ENCODE measurements at places on chromosomes 12 and 14.

- DNase-seq = no peak
Observed at GRCh38 chr14:32637582-32637981, 301.1 kb upstream of the NPAS3 start.

- DNase-seq = no peak
Observed at GRCh38 chr12:503111-503761, 43.5 kb downstream of the B4GALNT3 start.

DNA sequence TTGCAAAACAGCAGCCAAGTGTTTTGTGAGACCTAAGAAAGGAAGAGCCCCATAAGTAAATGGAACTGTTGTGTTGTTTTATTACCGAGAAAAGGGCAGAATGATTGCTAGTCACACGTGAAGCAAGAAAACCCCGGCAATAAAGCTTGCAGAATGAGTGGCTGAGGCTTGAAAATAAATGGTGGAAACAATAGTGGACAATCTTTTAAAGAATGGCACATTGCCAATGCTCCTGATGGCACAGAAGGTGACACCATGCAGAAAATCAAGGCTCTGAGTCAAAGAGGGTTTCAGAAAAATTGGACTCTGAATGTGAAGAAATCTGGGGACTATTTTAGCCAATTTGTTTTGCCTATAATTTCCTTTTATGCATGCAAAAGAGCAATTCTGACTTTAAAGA lies 4.0 kb upstream of the AQP2 start:
- no peak for DNase-seq

- DNase-seq = peak; percentile 26
Observed at GRCh38 chr12:575948-576614, 87.2 kb downstream of the NINJ2 start.

DNA sequence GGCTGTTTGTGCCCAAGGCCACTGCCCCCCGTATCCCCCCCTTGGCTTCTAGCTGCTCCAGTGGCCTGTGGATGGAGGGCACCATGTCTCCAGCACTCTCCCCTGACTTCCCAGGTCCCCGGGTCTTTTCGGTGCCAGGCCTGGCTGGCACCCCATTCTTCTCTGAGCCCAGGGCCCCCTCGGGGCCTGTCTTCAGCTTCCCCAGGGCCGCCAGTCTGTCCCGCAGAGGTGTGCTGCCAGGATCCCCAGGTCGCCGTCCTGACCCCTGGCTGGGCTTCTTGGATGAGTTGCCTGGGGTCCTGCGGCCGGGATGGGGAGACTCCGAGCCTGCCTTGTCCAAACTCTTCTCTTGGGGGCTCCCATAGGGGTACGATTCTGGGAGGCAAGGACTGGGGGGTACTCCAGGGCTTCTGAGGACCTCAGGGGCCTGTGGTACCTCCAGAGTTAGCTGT lies 32.5 kb downstream of the NCKAP5L start:
- DNase-seq = no peak

- no peak for DNase-seq
Observed at GRCh38 chr14:77265561-77266335, 5.3 kb downstream of the NGB start.

DNA sequence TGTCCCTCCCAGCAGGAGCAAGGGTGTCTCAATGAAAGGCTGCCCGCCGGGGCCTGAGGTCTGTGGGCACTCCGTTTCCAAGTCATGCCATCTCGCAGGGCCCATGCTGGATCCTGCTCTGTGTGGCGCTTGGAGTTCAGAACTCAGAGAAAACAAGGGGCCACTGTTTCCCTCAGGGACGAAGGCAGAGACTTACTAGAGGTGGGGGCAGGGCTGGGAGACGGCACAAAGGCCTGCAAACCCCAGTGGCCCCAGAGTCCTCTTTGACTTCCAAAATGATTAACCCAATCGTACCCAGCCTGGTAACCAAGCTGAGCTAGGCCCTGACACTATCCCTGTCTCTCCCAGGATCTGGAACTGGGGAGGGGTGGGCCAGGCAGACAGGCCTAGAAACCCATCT lies 95.8 kb downstream of the ITPK1 start:
- no peak for DNase-seq

GRCh38 chr12:90940872-90941499 lies 14.0 kb downstream of the CCER1 start:
- peak; percentile 67 for DNase-seq

- peak; percentile 17 for DNase-seq
Observed at GRCh38 chr14:22303589-22304195, 285.3 kb downstream of the DAD1 start.

DNA sequence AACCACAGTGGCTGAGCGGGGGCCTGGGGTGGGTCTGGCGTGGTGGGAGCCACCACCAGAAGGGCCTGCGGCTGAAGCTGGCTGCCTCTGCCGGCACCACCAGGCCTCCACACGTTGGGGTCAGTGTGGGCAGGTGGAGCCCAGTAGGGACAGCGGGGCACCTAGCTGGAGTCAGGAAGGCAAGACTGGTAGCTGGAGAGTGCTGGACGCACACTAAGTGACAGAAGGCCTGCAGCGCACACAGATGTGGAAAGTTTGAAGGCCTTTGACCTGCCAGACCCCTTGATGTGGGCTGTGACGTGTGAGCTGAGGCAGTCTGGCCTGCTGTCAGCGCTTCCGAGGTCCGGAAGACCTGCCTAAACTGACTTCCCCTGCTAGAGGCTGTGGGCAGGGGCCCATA lies 26.3 kb downstream of the RIN3 start:
- DNase-seq = no peak

GRCh38 chr12:115485967-115486366 lies 791.5 kb downstream of the MED13L start:
- no peak for DNase-seq

DNA sequence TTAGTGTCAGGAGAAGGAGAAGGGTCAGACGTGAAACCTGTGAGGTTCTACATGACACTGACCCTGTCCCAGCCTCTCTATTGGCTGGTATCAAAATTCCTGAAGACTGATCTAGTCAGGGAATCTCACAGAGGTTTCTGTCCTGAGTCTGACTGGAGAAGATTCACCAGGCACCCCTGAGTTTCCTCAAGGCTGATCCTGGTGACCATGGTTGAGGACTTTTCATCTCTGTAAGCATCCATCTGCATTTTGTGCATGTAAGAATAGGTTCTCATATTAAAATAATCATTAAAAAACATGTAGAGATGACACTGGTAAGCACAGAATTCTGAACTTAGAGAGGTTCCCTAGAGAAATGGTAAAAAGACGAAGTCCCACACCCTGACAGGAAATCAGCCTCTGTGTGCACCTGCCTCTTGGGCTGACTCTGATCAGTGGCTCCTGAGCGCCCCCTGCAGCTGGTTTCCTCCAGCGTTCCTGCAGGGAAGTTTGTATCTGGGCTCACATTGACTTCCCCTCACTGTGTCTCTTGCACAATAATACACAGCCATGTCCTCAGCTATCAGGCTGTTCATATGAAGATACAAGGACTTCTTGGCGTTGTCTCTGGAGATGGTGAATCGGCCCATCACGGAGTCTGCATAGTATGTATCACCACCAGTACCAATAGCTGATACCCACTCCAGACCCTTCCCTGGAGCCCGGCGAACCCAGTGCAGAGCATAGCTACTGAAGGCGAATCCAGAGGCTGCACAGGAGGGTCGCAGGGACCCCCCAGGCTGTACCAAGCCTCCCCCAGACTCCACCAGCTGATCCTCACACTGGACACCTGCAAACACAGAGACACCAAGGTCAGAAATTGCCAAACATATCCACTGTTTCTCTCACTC lies 991.9 kb downstream of the TMEM121 start:
- no peak for DNase-seq

DNA sequence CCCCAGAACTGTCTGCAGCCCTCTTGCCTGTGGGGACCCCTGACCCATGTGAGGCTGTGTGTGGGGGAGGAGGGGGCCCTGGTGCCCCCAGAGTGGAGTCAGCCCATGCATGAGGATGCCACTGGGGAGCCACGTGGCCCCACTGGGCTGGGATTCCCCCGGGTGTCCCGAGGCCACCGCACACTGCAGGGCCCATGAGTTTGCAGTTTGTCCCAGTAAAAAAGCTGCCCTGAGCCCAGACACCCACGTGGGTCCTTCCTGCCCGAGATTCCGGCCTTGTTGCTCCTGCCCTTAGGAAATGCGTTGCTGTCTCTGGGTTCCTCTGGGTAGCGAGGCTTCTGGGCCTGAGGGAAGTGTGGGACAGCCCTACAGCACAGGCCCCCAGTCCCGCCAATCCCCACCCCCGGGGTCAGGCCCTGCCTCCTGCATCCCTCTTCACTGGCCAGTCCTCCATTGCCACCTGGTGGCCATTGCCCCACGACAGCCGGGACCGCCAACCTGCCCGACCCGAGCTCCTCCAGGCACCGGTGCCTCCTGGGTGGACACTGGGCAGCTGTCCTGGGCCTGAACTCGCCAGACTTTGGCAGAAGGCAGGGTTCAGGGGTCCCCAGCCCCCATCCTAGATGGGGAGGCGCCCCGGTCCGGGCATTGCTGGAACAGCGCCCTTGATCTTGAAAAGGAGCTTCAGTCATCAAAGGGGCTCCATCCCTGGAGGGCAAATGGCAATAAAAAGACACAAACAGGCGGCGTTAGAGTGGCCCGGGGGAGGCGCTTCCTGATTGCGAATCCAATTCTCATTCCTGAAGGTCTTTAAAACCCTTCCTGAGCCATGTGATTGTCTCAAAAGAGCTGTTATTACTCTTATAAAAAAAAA lies 15.6 kb upstream of the C14orf180 start:
- peak; percentile 29 for DNase-seq

- no peak for DNase-seq
Observed at GRCh38 chr12:26130728-26131127, 5.9 kb upstream of the BHLHE41 start.

- DNase-seq = no peak
Observed at GRCh38 chr12:120463712-120464111, 5.8 kb downstream of the SRSF9 start.

DNA sequence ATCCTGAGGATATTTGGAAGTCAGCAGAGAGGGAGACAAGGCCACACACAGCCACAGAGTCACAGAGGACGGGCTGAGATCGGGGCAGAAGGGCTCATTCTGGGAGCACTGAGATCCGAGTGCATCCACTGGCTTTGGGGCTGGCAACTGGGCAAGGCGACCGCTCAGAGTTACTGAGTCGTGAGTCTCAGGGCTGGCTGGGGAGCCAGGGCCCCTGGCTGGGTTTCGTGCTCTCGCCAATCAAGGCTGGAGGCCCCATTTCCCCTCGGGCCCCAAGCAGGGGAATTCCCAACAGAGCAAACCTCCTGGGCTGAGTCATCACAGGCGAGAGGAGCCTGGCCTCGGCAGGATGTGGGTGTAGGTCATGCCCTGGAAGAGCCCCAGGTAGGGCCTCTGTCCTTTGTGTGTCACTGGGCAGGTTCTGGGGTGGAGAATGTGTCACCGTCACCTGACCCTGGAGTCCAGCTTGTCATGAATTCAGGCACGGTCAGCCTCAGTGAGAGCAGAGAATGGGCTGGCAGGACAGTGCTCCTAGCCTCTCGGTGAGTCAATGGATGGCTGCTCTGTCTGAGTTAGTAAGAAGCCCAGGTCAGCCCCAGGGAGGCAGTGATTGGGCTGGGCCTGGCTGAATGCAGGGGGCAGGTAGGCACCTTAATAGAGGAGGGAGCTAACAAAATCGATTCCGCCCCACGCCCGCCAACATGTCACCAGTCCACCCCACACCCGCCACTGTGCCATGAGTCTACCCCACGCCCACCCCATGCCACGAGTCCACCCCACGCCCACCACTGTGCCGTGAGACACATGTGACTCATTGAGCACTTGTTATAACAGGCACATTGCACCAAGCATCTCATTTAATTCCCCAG lies 16.9 kb downstream of the ASB2 start:
- DNase-seq = no peak

DNA sequence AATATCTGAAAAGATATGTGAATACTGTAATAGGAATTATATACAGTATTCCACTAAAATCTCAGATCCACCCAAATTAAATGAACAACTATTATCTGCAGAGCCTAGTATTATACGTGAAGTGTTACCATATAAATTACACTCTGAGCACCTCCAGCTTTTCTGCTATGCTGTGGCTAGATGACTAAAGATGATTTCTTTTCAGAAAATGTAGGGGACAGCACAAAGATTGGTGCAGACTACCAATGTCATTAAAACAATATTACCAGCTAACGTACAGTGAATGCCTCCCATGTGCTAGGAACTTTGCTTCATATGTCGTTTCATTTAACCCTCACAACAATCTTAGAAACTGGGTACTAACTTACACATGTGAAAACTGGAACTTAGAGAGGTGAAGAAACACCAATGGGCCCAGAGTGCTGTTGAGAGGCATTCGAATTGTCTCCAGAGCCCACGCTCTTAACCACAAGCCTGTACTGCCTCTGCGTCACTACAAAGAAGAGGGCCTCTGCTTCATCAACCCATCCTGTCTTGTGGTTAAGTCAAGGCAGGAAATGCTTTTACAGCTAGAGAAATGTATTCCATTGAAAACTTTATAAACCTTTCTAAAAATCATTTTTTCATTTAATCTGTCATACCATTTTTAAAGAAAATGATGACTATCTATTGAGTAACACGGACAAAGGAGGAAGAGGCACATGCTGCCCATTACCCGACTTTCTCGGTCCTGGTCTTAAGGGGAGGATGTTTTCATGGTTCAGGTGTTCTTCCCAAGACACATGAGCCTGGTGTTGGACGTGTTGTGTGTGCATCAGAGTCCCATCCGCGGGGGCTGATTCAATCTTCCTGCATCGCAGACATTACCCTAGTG lies 1.3 kb downstream of the GPR65 start:
- DNase-seq = no peak

- DNase-seq = peak; percentile 44
Observed at GRCh38 chr12:109131154-109132050, 15.0 kb downstream of the ACACB start.

GRCh38 chr12:3473844-3474243 lies 17.2 kb upstream of the PRMT8 start:
- no peak for DNase-seq

DNA sequence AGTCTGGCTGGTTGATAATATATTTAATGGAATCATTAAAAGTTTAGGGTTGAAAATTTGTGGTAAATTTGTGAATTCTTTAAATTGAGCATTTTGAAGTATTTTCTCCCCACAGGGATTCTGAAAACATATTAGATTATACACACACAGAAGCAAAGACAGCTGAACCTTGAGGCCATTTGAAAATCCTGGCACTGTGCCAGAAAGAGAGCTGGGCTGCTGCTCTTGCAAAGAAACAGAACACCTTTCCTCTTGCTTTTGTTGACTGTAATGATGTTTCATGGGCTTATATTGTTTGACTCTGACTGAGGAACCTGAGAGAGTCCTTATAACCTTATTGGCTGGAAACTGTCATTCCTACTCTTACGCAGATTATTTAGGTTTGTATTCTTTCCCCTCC lies 4.8 kb downstream of the RNF34 start:
- peak; percentile 69 for DNase-seq

DNA sequence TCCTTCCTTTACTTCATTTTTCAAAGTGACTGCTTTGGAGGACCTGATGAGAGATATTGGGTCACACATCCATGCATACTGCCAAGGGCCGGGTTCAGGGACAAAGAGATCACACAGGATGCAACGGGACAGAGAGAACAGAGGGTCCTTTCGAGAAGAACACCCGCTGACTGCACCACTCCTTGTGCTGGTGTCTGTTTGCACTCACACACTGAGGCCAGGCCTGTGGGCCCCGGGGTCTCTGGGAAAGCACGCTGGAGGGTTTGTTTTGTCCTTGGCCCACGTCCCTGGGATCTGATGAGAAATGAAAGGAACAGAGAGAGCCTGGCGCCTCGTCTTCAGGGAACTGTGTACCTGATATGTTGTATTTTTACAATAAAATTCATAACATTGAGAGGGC lies 42.2 kb downstream of the PAH start:
- DNase-seq = no peak

- DNase-seq = no peak
Observed at GRCh38 chr12:130226771-130227170, 64.5 kb downstream of the FZD10 start.
